ENCODE measurements at places on chromosomes 5 and 9.
A peak's percentile ranks its signal among the peaks of the same experiment; 100 is the strongest.

GRCh38 chr5:96023518-96023917 lies 61.9 kb upstream of the ELL2 start:
- DNase-seq: peak; percentile 86

DNA sequence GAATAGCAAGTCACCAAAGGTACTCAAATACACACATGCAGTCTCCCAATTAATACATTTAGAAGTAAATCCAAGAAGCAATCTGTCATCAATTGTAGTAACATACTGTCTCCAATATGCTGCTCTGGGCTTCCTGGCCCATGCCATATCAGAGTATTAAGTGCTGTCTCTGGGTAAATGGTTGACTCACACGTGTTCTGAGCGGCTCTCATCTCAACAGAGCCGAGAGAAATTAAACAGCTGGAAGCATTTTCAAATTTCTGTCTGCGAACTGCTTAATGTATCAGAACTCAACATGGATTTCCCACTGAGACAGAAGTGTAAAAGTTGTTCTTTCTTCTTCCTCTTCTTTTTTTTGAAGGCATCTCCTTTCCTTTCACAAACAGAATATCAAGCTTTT lies 247.3 kb upstream of the TAS2R1 start:
- no peak for DNase-seq

GRCh38 chr5:172931001-172931536 lies 28.2 kb upstream of the RPL26L1 start:
- DNase-seq: peak; percentile 98

DNA sequence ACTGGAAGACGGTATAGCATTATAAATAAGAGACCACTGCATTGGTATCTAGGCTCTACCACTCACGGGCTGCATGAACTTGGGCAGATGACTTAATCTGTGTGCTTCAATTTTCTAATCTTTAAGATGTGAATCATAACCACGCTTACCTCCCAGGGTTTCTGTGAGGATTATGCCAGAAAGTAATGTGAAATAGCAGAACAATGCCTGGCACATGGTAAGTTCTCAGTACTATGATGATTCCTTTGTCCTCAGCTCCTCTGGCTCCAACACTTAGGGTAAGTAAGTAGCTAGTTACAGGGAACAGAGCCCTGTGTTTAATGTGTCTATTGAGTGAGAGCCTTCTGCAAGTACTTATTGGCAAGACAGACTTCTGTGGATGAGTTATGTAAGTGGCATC lies 31.1 kb downstream of the POU4F3 start:
- peak; percentile 88 for DNase-seq

- peak; percentile 55 for DNase-seq
Observed at GRCh38 chr9:110126986-110127864, 80.7 kb downstream of the C9orf152 start.
